ENCODE measurements at places on chromosomes 2 and 18. TPM values are rescaled to one million over a fixed set of nuclear protein-coding genes. Genes with fewer than 3 reads are reported as not detected.

GRCh38 chr2:19102696-19103423, 255.6 kb downstream of the OSR1 start:
- DNase-seq = no peak
- no peaks in the 10 kb centered on the region for H3K27me3 ChIP-seq
- H3K27ac ChIP-seq = no peak overlapping the region
- no peaks in the 10 kb centered on the region for H3K4me1 ChIP-seq
- no peaks in the 10 kb centered on the region for H3K36me3 ChIP-seq

- no peak overlapping the region for H3K4me3 ChIP-seq
- H3K27ac ChIP-seq = no peak overlapping the region
- H3K27me3 ChIP-seq = no peaks in the 10 kb centered on the region
Observed at GRCh38 chr2:16152071-16152927, 211.9 kb downstream of the MYCN start.

- peaks cover 21% of the 10 kb centered on the region for H3K4me1 ChIP-seq
- DNase-seq = no peak
- H3K27me3 ChIP-seq = no peaks in the 10 kb centered on the region
- H3K36me3 ChIP-seq = no peaks in the 10 kb centered on the region
Observed at GRCh38 chr2:198173242-198173641, 368.8 kb downstream of the PLCL1 start.

Gene STPG4
- not detected for total RNA-seq

Gene UPP2
- not detected for total RNA-seq

Gene LYG2
- not detected for total RNA-seq

Gene PIEZO2
- 5.2 TPM for total RNA-seq

Data from esophagus muscularis mucosa (tissue), 4 donors.